Activated CD4-positive, CD25-positive, alpha-beta regulatory T cell treated with anti-CD3 and anti-CD28 coated beads, Interleukin-2, amount 50 U/mL, for 72 hours (primary cell): ENCODE measurements at places on chromosomes 16 and 17.

- DNase-seq = peak; percentile 9
Observed at GRCh38 chr16:66444049-66444481, 17.0 kb downstream of the BEAN1 start.

DNA sequence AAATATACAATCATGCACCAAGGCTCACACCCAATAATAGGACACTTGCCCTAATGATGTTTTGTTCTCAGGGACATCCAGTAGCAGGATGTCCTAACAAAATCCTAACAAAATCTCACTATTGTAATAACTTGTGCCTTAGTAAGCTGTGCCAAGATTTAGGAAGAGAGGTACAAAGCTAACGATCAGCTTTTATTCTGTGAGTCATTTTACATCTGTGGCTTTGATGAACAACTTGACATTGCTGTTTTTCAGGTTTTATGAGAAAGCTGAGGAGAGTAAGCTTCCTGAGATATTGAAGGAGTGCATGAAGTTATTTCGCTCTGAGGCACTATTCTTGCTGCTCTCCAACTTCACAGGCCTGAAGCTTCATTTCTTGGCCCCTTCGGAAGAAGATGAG is 18.9 kb downstream of the OGFOD1 start:
- DNase-seq = no peak

DNA sequence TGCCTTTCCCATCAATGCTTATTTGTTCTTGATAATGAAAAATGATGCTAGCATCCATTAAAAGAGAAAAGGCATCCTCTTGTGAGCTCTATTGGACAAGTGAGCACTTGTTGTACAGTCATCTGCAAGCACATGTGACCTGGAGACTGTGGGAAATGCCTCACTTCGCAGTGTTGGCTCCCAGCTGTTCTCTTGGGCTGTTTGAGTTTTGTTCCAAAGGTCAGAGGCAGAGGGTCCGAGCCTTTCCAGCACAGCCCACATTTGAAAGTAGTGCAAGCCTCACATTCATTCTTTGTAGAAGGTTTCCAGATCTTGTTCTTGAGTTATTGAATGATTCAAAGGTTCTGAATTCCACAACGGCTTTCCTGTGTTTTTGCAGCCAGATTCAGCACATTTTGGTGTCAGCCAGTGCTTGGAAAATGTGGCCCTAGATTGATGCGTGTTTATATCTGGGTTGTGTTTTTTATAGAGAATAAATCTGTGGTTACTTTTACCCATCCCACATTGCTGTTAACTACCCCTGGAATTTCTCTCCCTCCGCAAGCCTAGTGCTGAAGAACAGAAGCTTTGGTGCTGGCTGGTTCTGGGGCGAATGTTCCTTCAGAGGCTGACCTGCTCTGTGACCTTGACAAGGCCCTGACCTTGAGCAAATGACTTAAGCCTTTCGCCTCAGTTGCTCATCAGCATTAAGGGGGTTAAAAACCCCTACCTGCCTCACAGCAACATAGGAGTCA is 49.8 kb downstream of the CDH1 start:
- DNase-seq = no peak

GRCh38 chr16:27642756-27643155 is 92.8 kb downstream of the KATNIP start:
- DNase-seq = no peak
